ENCODE measurements at places on chromosomes 1 and 21.
A peak's percentile ranks its signal among the peaks of the same experiment; 100 is the strongest.

DNA sequence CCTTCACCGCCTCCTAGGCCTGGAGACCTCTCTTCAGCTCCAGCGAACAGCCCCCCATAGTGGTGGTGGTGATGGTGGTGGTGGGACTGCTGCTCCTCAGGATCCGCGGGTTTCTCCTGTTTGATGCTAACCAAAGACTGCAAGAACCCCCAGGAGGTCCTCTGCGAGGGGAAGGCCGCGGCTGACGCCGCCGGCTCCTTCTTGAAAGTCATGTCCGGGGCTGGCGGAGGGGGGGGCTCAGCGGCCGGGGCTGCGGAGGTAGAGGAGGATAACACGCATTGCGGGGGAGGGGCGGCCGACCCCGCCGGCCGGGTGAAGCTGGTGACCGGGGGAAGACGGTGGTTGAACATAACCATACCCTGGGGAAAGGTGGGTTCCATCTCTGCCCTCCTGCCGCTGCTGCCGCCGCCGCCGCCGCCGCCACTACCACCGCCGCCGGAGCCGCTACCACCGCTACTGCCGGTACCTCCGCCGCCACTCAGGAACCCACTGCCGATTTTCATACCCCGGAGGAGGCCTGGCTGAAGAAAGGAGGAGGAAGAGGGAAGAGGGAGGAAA is 554 bp downstream of the ZNF281 start:
- peak; percentile 8 for DNase-seq

DNA sequence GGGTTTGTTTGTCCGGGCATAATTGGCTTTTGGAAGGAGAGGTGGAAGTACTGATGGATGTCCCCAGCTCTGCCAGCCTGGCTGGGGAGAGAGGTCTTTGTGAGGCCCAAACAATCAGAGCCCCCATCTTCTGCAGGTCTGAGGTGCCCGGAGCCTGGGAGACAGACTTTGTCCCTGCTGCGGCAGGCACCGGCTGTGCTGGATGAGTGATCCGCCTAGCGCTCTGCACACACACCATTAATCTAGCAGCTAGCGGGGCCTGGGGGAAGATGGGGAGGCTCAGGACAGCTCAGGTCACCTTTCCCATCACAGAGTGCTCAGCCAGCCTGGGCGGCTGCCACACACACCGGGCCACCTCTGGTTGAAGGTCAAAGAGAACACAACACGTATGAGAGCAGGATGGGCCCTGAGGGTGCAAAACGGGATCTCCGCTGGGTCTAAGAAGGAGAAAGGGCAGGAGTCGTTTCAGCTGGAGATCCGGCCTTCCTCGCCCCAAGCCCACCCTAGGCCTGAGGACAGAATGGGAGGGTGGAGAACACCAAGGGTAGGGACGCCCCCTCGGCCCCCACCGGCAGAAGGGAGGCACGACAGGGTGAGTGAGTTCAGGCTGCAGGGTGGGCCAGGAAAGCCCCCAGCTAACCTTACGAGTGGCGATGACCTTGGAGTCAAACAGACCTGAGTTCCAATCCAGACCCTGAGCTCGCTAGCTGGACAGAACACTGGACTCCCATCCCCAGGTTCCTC is 341.8 kb downstream of the NPHP4 start:
- no peak for DNase-seq

DNA sequence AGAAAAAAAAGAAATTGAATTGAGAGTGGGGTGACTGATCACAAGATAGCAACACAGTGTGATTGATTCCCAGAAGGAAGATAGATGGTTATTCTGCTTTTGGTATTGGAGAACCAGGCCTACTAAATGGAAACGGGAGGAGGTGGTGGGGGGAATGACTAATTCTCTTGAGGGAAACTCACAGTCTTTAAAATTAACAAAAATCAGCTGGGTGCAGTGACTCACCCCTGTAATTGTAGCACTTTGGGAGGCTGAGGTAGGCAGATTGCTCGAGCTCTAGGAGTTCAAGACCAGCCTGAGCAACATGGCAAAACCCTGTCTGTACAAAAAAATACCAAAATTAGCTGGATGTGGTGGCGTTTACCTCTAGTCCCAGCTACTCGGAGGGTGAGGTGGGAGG is 134.6 kb upstream of the PDE4B start:
- no peak for DNase-seq

- no peak for DNase-seq
Observed at GRCh38 chr1:2528016-2528415, 1.6 kb upstream of the PANK4 start.

DNA sequence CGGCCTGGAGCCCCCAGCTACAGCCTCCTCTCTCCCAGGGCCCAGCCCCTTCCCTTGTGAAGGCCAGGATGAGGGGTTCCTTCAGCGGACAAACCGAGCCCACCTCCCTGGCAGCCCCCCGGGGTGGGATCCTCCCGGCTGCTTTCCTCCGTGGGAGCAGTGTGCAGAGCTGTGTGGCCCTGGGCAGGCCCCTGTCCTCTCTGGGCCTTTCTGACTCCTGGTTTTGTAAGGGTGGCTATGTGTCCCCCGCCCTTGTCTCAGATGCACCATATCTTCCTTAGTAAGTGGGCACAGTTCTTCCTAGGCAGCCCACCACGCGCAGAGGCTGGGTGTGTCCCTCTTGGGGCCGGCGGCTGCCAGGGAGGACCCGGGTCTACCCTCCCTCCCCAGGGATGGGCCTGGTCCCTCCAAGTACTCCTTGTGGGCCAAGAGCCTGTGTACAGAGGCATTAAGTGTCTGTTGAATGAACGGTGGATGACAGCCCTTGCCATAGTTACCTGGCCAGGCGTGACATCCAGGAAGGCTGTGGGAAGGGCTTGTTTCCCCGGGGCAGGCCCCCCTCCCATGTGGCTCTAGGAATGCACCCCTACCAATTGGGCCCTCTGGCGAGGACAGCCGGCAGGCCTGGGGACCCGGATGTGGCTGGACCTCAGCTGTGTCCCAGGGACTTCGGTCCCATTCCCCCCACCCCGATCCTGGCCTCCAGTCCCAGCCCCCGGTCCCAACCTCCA is 3.8 kb downstream of the SMIM1 start:
- no peak for DNase-seq

DNA sequence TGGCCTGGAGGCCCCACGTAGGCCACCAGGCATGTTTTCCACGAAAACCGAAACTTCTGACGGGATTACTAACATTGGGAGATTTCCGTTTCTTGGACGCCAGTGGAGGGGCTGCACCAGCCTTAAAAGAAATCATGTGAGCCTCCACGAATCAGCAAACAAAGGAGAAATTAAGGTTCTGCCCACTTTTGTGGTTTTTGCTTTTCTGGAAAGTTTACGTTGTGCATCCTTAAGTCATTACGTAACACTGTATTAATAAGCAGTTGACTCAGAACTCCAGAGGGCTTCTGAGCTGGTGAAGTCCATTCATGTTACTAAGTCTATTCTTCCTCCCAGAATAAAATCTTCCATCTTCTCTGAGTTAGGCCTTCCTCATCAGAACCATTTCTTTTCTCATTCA is 168.5 kb downstream of the PSMG1 start:
- no peak for DNase-seq

- DNase-seq: no peak
Observed at GRCh38 chr1:169089776-169090175, 16.7 kb upstream of the ATP1B1 start.

All from NCI-H524 (cell line).